DMS 273 treated with DMSO at 0.1 percent for 48 hours (cell line): ENCODE measurements at places on chromosomes 5 and 9.

- no peak for DNase-seq
Observed at GRCh38 chr5:91379246-91379913, 3.7 kb downstream of the ARRDC3 start.

DNA sequence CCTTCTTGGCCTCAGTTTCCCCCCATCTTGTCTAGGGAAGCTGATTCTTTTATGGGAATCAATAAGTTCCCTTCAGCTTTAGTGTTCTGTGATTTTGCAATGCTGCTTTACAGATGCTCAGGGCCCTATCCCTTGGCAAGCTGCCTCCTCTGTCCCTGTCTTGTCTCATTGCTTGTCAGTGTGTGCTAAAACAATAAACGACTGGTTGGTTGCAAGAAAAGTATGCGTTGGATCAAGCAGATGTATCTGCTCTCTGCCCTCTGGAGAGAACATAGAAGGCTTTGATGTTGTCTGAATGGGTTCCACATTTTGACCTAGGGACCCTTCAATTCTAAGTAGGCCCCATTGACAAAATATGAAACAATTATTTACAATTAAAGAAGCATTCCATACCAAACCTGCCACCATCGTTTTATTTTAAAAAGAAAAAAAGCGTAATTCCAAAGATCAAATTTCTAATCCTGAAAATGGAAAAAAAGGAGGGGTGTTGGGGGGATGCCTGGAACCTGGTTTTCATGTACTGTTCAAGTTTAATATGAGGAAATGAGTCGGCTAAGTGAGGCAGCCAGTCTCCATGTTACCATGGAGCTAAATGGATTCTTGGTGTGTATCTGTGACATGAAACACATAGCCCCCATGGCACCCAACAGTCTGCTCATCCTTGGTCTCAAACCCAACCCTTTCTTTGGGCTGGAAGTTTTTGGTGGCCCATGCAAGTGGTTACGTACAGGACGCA lies 31.2 kb upstream of the TARS1 start:
- DNase-seq = no peak

DNA sequence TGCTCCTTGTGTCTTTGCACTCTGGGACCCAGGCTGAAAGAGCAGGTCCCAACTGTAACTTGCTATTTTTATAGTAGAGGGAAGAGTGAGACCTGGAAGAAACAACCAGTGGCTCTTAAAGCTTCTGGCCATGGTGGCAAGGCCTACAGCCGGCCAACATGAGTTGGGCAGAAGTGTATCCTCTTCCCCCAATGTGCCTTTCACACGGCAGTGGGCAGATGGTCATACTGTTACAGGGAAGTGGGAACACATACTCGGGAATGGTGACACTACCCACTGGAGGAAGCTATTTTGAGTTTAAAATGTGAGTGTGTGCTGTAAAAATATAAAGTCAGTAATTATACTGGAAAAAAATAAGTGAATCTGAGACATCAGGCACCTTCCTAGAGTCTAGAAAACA lies 116.0 kb downstream of the MVB12B start:
- DNase-seq = no peak

GRCh38 chr5:53677632-53678031 lies 117.2 kb downstream of the NDUFS4 start:
- DNase-seq = no peak

GRCh38 chr5:87054821-87055220 lies 212.9 kb upstream of the RASA1 start:
- no peak for DNase-seq

DNA sequence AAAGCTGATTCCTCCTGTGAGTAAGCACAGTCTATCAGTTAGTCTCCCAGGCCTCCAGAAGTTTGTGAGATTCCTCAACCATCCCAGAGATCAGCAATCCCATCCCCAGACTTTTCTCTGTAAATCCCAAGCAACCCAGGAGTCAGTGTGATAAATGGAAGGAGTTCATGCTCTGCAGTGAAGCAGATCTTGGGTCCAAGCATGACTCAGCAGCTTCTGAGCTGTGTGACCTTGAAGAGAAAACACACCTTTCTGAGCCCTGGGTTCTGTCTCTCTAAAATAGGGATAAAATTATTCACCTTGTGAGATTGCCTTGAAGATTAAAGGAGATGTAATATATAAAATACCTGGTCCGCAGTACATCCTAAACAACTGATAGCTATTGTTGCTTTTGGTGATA lies 318.7 kb downstream of the ASTN2 start:
- DNase-seq = no peak

DNA sequence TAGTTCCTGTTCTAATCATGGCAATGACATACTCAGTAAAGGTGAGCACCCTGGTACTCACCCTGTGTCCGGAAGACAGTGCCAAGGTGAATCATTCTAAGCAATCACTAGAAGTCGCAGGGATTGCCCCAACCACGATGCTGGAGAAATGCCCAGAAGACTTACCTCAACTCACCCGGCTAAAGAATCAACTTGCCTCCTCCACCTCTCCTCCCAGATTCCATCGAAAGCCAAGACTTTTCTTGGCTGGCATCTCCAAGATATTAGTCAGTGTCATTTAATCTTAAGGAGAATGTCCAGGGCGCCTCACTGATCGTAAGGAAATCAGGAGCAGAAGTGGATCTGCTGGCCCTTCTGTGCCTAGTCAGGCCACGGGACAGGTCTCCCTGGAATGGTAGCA lies 204.9 kb downstream of the ERCC6L2 start:
- no peak for DNase-seq

GRCh38 chr9:72294936-72295335 lies 70.1 kb downstream of the ZFAND5 start:
- DNase-seq = no peak
